ENCODE measurements at places on chromosomes 3 and 15.

GRCh38 chr15:42282344-42282743 lies 9.1 kb upstream of the TMEM87A start:
- DNase-seq: no peak

- peak; percentile 19 for DNase-seq
Measured at GRCh38 chr3:138114988-138115971, at the start of gene DZIP1L. DZIP1L (minus strand) TSS chr3:138115608; CDS start chr3:138103971, 11,637 bp downstream.

- DNase-seq: peak; percentile 3
Measured at GRCh38 chr3:185207931-185208746, 45.7 kb downstream of the EHHADH start.

GRCh38 chr3:184941408-184941807 lies 129.4 kb downstream of the VPS8 start:
- no peak for DNase-seq

DNA sequence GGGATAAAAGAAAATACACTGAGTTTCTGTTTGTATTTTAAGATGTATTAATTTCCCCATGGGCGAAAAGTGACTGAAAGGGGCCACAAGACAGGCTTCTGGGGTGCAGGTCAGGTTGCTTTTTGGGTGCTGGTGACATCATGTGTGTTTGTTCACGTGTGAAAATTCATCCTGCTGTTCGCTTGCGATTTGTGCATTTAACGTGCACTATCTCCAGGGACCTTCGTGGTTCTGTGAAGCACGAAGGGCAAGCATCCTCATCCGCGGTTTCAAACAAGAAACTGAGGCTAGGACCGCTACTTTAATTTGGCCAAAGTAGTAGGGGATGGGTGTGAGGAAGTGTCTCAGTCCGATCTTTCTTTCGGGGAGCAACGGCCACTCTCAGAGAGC lies 1.6 kb upstream of the SMAD6 start:
- DNase-seq: no peak

GRCh38 chr3:97979610-97980009 lies 7.4 kb upstream of the RIOX2 start:
- no peak for DNase-seq

DNA sequence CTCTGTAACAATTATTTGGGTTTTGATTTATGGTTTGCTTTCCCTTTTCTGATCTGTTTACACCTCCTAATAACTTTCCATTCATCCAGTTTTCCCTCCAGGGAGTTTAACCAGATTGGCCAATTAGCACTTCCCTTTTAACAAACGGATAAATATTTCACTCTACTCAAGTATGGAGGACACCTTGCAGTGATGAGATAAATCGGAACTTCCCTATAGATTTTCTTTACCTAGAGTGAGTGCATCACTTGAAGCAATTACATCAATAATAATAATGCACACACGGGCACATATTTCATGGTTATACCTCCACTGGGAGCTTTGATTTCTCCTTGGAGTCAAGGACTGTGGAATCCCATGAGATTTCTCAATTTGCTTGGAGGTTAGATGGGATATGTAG lies 239.1 kb upstream of the CFAP20DC start:
- no peak for DNase-seq

- DNase-seq: no peak
Measured at GRCh38 chr3:155242342-155242741, 51.1 kb downstream of the STRIT1 start.

- no peak for DNase-seq
Measured at GRCh38 chr3:126718561-126719445, 14.8 kb downstream of the CHCHD6 start.

DNA sequence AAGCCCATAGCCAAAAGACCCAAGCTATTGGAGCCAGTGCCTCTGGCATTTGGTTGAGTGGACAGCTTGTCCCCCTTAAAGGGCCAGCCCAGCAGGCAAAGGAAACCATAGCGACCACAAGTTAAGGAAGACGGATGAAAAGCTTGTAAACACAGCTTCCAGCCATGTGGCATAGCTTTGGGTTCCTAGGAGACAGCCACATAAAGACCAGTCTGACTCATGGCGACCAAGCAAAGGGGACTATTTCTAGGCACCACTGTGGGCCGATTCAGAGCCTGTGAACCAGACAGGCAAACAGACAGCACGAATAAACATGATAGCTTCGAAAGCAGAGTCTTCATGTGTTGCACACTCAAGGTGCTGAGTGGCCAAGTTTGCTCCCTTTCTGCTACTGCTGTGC lies 30.5 kb upstream of the SRGAP3 start:
- DNase-seq: no peak

Measured in activated naive CD4-positive, alpha-beta T cell treated with Interleukin-2 at 50 U/mL for 16 hours (primary cell).